ENCODE measurements at places on chromosomes 3 and 15.

- DNase-seq: no peak
Observed at GRCh38 chr15:48580736-48581135, 64.8 kb downstream of the FBN1 start.

DNA sequence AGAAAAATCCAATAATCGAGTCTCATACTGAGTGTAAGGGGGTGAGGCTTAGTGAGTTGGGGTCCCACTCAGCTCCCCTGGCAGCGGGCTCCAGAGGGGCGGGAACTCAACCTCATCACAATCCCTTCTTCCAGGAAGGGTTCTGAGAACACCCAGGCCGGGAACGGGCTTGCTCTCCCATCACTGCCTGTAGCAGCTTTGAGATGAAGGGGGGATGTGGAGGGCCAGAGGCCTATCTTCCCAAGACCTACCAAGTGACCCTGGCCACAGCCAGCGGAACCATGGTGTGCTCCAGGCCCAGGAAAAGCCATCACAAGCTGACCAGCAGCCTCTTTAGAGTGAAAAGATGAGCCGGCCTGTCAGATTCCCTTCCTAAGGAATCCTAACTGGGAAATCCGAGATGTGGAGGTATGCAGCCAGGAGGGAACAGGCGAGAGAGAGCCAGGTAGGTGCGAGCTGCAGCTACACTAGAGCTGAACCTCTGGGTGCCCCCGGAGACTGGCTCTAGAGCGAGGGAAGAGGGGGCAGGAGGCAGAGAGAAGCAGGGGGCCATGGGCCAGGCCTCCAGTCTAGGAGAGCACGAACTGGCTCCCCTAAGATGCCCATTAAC is 18.5 kb downstream of the GRAMD2A start:
- no peak for DNase-seq

DNA sequence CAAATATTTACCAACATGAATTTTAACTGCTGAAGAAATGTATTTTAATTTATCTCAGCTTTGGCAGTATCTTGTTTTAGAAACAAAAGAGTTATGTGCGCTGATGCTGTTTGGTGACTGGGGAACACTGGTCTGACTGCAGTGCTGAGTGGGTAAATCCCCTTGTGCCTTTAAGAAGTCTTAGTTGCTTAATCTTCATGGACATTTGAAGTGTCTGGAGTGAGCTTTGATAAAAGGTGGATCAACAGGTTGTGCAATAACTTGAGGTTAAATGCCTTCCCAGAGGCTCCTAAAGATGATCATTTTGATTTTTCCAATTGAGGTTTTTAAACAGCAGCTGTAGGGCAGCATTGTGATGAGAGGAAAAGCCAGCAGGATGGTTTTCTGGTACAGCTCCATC is 68.7 kb downstream of the TP63 start:
- no peak for DNase-seq

DNA sequence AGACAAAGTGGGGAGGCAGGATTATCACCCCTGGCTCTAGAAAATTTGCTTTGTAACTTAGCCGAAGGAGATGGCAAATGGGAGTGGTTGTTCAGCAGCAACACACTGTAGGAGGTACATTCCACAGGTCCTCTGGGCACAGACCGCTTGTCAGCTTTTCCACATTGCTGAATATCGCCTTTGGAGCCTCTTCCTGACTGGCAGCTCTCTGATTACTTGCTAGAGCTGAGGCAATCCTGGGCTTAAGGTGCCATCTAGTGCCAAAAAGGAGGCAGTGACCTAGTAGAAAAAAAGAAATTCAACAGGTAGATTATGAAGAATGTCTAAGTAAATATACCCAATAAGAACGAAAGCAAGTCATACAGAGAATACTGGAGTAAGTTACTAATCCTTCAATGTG is 13.1 kb upstream of the SCN5A start:
- peak; percentile 60 for DNase-seq

DNA sequence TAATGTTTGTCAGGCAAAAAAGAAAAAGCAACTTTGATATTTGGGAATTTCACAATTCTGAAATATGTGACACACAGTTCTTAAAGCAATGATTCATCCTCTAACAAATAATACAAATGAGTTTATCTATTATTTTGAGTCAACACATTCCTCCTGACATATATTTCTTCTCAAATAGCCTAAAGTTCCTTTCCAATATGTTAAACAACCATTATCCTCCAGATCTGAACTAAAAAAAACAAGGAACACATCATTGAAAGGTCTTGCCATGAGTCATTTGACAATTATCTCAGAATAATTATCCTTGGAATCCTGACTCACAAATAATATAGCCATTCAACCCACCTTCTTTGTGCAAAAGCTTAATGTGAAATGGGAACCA is 208.7 kb upstream of the CDIN1 start:
- DNase-seq: no peak

- DNase-seq: no peak
Observed at GRCh38 chr3:12405432-12406272, 78.6 kb upstream of the TSEN2 start.

GRCh38 chr15:59825901-59826300 is 136.8 kb upstream of the BNIP2 start:
- DNase-seq: no peak

DNA sequence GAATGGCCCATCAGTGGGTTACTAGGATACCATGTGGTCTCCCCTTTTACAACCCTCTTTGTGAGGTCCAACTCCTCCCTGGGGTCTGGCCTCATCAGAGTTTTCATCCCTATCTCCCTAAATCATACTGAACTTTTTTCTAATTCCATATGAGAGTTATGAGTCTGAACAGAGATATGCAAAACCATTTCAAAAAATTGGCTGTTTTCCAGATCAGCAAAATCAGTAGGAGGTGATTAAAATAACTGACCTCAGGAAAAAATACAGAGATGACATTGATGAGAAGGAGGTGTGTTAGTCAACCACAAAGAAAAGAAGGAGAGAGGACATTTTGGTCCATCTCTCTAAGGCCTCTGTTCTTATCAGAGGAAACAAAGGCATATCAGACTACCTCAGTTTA is 200.8 kb upstream of the CFAP20DC start:
- no peak for DNase-seq

- no peak for DNase-seq
Observed at GRCh38 chr3:58151637-58152036, 59.1 kb downstream of the DNASE1L3 start.

- no peak for DNase-seq
Observed at GRCh38 chr15:63889831-63890230, 56.1 kb upstream of the HERC1 start.

Measured in SK-N-DZ (cell line).